Liver (tissue), 10 donors: ENCODE measurements at places on chromosomes 11 and 22. TPM values are rescaled to one million over a fixed set of nuclear protein-coding genes. Genes with fewer than 3 reads are reported as not detected.
A peak's percentile ranks its signal among the peaks of the same experiment; 100 is the strongest.

DNA sequence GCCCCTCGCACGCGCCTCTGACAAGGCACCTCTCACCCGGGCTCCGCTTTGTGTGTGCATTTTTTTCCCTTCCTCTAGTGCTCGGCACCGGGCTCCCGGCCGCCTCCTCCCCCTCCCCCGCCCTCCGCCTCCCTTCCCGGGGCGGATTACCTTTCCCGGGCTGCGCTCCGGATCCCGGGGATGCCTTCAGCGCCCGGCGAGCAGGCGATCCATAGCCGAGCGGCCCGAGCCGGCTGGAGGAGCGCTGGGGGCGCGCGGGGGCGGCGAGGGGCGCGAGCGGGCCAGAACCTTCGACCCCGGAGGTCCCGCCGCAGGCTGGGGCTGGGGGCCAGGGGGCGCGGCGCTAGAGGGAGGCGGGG lies 282 bp downstream of the MPPED2 start:
- DNase-seq, result no peak

- no peak for DNase-seq
Measured at GRCh38 chr11:102276783-102277182, 40.5 kb upstream of the BIRC3 start.

DNA sequence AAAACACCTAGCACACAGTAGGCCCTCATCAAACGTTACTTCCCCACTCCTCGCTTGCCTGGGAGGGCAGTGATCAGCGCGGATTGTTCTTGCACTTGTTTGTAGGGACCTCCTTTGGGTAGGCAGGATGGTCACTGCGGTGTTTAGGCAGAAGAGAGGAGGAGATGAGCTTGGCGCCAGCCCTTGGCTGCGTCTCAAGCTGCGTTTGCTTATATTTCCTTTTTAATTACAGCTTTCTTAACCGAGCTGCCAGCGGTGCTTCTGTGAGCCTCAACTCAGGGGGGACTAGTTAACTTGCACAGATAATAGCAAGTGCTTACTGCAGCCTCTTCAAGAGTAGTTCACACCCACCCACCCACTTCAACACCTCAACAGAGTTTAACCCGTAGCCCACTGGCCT lies 15.1 kb downstream of the IFT27 start:
- DNase-seq, result no peak

GRCh38 chr11:126624506-126624905 lies 269.0 kb downstream of the ST3GAL4 start:
- DNase-seq, result no peak

- DNase-seq, result peak; percentile 69
Measured at GRCh38 chr22:35330258-35330861, 30.7 kb downstream of the TOM1 start.

Gene ZNF280B
- total RNA-seq, result 0.08 TPM

Gene EFCAB6
- total RNA-seq, result 2.1 TPM

Gene ANKK1
- total RNA-seq, result not detected

Gene YPEL1
- total RNA-seq, result 3.5 TPM
